ENCODE measurements at places on chromosomes 5 and 9.

- DNase-seq: no peak
Measured at GRCh38 chr9:104675611-104676010, 18.7 kb upstream of the OR13D1 start.

GRCh38 chr9:83186155-83186737, 123.3 kb upstream of the RASEF start:
- no peak for DNase-seq

- no peak for DNase-seq
Measured at GRCh38 chr5:67206929-67207328, 10.3 kb upstream of the CD180 start.

DNA sequence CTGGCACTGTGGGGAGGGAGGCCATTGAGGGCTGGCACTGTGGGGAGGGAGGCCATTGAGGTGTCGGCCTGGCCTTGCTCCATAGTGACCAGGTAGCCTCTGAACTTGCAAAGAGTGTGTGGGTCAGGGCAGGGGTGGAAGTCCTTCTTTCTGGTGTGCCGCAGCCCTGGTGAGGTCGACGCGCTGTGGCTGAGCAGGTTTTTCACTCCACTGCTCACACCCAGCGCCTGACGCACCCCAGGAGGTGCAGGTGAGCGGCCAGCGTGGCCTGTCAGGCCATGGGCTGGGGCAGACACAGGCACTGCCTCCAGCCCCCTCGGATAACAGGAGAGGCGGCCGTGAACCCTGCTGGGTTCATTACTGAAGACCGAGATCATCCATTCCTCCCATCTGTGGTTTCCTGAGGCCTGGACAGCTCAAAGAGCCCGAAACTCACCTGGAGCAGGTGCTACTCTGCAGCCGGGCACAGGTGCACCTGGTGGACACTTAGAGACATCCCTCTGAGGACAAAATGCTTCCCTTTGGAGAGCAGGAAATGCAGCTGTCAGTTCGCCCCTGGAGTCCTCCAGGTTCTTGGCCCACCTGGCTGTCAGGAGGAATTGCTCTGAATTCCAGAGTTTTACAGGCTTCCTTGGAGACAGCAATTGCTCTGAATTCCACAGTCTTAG, 32.4 kb downstream of the LHX3 start:
- DNase-seq: no peak

- no peak for DNase-seq
Measured at GRCh38 chr5:132557478-132558172, 848 bp downstream of the RAD50 start.

DNA sequence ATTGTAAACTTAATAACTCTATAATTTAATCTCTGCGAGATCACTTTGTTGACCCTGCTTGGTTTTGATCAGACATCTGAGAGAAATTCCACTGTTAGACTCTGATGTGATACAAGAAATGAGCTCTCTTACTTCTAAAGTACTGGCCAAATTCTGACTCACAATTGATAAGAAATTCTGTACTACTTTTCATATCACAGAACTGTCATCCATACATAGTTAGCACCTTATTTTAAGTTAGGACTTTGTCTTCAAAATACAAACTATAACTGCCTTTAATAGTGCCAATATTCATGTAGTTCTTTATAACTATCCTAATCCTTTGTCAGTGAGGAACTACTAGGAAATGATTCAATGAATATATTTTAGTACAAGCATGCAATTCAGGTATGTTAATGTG, 23.4 kb downstream of the MARCHF11 start:
- DNase-seq: no peak

GRCh38 chr9:90873422-90873821, 71.8 kb downstream of the SYK start:
- no peak for DNase-seq

GRCh38 chr5:80672140-80672736, 17.5 kb upstream of the DHFR start:
- peak; percentile 19 for DNase-seq

DNA sequence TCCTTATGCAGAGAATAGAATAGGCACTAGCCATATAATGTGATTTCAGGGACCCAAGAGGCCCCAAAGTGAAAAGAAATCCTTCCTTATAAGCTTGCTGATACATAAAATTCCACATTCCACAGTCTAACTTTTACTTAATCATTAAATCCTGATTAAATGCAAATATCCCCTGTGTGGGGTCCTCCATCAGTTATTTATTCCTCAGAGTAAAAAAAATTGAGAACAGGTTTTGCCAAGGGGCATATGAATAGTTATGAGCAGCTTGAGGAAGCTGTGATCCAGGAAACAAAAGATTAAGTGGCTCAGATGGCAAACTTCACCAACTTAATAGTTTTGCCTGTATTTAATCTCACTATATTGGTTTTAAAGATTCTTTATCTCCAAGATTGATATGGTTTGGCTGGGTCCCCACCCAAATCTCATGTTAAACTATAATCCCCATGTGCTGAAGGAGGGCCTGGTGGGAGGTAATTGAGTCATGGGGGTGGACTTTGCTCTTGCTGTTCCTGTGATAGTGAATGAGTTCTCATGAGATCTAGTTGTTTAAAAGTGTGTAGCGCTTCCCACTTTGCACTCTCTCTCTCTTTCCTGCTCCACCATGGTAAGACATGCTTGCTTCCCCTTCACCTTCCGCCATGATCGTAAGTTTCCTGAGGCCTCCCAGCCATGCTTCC, 324.9 kb downstream of the NPR3 start:
- no peak for DNase-seq

DNA sequence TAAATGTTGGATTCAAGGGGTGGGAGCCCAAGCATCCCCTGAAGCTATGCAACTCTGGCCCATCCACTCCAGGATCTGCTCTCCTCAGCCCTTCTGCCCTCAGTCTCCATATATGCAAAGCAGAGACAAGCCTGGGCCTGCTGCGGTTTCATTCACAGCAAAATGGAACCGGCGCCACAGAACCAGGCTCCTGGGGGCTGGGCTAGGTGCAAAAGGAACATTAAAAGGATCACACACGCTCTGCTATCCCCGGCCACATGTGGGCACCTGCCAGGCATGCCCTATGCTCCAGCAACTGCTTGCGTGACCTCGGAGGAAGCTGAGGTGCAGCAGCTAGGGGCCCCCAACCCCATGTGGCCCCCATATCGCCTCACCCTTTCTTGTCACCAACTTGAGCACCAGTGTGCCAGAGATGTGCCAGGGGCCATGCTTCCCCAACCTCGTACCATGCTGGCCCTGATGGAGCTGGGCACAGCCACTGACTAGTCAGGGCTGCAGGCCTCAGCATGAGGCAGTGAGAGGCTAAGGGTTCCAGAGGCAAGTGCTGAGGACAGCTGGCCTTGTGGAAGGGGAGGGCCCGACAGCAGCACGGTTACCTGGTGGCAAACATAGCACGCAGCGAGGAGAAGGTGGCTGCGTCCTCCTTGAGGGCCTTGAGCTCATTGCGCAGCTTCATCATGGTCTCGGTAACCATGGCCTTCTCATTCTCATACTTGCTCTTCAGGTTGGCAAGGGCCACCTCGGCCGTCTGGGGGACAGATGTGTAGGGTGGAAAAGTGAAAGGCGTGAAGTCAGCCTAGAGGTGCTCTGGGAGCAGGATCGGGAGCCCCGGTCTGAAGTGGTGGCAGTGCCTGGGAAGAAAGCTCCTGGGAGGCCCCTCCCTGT, 47.2 kb downstream of the BICD2 start:
- DNase-seq: no peak

DNA sequence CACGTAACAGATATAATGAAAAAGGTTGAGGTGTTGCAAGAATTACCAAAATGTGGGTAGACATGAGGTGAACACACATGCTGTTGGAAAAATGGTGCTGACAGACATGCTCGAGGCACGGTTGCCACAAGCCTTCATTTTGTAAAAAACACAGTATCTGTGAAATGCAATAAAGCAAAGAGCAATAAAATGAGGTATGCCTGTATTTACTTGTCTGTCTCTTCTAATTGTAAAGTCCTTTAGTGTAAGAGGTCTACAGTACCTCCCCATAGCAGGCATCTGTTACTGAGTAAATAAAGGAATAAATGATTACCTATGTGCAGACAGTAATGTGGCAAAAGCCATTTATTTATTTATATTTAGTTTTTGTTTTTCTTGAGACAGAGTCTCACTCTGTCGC, 3.0 kb upstream of the CAST start:
- no peak for DNase-seq

GRCh38 chr5:80625230-80625629, 29.2 kb upstream of the MSH3 start:
- no peak for DNase-seq

GRCh38 chr9:18149471-18150011, 324.4 kb upstream of the ADAMTSL1 start:
- DNase-seq: no peak

GRCh38 chr5:138755084-138755748, 2.0 kb downstream of the CTNNA1 start:
- no peak for DNase-seq

DNA sequence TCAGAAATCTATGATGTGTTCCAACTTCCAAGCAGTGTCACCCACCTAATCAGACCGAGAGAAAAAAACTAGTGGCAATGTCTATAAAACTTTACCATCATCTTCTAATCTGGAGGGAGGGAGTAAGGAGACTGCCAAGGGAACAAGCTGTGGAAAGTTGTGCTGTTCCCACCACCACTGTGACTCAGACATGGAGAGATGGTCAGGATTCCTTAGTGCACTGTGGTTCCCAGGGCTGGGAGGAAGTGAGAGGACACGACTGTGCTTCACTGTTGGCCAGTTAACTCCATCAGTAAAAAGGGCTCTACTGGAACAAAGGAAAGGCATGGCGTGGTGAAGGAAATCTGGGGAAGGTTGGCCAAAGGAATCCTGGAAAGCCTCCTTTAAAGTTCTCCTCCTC, 18.8 kb downstream of the TICAM2 start:
- DNase-seq: no peak

GRCh38 chr5:90939211-90939610, 380.6 kb downstream of the ADGRV1 start:
- no peak for DNase-seq

DNA sequence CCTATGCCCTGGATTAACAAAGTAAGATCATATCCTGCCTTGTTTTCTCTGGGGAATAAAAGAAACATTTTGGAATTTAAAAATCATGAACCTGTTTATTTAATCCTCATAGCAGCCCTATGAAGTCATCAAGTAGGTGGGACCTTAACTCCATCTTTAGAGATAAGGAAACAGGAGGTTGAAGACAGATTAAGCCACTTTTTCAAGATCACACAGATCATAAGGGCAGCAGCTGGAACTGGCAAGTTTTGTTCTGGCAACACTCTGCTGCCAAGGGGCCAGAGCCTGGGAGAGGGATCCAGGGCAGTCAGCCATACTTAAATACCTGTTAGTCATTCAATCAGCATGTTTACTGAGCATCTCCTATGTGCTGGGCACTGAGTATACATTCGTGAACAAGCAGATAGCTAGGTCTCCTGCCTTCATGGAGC, 63.7 kb downstream of the SLC1A1 start:
- no peak for DNase-seq

- DNase-seq: no peak
Measured at GRCh38 chr9:83698976-83699585, 8.7 kb downstream of the UBQLN1 start.

- no peak for DNase-seq
Measured at GRCh38 chr9:135399000-135399649, 80.5 kb upstream of the PPP1R26 start.

DNA sequence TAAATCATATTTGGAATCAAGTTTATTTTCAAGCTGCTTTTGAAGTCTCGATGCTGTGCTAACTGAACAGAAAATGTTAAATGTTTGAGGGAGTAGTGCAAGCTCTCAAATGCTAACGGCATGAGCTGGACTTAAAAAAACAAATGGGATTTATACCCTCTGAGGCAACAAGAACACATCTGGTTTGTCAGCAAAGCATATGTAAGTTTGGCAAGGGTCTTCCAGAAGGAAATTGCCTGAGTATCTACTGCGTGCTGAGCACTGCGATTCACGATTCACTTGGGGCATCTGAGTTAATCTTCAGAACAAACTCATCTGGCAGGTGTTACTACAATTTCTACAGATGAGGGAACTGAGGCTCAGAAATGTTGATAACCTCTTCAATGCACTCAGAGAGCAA, 98.4 kb upstream of the C9orf72 start:
- no peak for DNase-seq

DNA sequence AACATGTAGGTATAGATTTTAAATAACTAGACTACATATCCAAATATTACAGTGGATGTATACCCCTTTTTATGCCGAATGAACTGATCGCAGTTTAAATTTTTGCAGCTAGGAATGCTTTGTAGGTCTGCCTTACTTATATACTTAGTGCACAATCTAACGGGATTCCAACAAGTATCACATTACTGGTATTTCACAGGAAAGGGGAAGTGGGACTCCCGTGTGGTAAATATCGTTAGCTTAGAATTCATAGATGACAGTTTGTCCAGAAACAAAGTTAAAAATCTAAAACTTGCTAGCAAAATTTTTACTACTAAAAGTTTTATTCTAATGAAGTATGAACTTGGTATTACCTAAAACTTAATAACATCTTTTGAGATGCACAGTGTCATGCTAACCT, 193.5 kb upstream of the TLX3 start:
- no peak for DNase-seq

DNA sequence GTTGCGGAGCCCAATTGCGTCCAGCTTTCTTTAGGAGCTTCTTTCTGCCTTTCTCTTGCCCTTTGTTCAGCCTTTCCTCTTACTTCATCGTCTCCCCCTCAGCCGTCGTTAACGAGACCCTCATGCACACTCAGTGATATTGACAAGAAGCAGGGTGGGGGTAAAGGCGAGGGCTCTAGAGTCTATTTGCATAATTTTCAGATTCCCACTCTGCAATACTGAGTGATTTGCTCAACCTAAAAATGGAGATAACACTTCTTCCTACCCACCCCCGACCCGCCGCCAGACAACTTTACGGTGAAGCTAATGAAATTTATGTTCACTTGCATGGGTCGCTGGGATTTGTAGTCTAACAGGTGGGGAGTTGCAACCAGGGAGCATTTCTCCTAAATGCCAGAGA, 1.3 kb upstream of the TBC1D2 start:
- no peak for DNase-seq

GRCh38 chr5:18984559-18985080, 1003.4 kb downstream of the CDH18 start:
- DNase-seq: no peak

DNA sequence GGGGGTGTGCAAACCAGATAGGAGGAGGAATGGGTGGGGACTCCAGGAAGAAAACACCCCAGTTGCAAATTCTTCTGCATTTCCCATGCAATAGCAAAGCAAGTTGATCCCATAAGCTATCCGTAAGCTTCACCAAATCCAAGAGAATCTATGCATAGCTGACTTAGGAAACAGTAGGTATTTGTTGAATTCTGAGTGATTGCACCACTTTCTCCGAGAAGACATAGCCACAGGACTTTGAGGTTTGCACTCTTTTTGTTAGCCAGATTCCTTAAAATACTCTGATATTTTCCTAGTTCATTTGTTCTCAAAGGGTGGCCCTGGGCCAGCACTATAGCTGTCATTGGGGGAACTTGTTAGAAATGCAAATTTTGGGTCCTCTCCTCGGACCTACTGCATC, 271.9 kb downstream of the SLIT3 start:
- DNase-seq: no peak

DNA sequence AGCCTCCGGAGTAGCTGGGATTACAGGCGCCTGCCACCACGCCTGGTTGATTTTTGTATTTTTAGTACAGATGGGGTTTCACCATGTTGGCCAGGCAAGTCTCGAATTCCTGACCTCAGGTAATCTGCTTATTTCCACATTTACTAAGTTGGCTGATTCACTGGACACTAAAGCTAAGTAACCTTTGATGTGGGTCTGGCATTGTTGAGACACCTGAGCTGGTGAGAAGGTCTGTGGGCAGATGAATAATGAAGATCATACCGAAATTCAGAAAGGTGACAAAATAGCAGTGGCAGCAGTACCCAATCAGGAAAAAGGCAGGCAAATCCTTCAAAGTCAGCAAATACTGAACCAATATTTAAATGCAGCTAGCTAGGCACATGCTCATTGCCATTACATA, 210.6 kb upstream of the ZNF608 start:
- no peak for DNase-seq
